ENCODE measurements at places on chromosomes 5 and 9. TPM values are rescaled to one million over a fixed set of nuclear protein-coding genes. Genes with fewer than 3 reads are reported as not detected.

The SPATA31C1 gene
- not detected for total RNA-seq

DNA sequence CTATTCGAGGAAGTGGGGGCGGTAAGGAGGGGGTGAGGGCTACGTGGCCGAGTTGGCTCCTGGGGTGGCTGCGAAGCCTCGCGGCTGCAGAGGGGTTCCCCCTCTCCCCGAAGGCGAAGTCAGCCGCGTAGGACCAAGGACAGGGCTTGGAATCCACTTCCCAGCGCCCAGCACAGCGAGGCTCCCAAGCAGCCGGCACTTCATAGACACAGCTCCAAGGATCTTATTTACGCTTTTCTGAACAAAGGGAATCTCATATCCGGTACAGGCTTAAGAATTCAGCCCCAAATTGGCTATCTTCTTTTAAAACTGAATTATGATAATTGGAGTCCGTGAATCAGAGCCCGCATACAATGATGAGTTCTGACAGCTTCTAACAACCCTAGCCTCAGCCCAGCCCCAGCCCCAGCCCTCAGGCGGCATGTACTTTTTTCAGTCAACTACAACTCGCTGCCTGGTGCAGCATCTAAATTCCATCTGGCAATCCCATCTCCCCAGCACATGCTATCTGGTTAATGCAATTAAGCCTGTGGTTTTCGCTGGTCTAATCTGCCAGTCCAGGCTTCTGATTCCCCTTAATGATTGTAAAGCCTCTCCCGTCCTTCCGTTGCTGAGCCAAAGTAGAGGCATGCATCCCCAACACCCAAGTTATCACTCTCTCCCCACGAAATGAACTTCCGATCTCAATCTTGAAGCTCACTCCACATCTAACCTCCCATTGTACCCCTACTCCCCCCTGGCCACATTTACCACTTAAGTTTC is 1.0 kb downstream of the ELAVL2 start:
- no peaks in the 10 kb centered on the region for H3K36me3 ChIP-seq
- H3K27ac ChIP-seq, result no peak overlapping the region
- DNase-seq, result peak; percentile 36
- peaks cover 99% of the 10 kb centered on the region for H3K27me3 ChIP-seq

GRCh38 chr5:18546591-18546990 is 912.3 kb downstream of the TAF11L14 start:
- DNase-seq, result no peak
- no peak overlapping the region for H3K4me3 ChIP-seq
- H3K27me3 ChIP-seq, result no peaks in the 10 kb centered on the region
- no peaks in the 10 kb centered on the region for H3K36me3 ChIP-seq
- no peak overlapping the region for H3K27ac ChIP-seq

DNA sequence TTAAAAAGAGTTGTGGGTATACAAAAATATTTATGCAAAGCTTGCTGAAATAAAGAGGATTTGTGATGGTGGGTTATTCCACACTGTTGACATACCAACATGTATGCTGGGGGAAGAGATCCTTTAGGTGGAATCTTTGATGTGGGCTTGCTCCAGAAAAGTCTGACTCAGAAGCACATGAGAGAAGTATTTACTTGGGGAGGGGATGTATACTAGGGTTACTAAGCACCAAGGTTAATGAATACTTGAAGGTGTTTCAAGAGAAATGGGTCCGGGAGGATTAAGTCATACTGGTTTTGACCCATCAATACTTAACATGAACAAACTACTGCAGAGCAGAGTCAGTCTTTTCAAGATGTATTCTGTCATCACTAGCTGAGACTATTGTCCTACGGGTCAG is 316.4 kb upstream of the GRIN3A start:
- H3K4me3 ChIP-seq, result no peak overlapping the region
- DNase-seq, result no peak
- no peaks in the 10 kb centered on the region for H3K4me1 ChIP-seq

The CDX1 gene
- not detected for total RNA-seq

DNA sequence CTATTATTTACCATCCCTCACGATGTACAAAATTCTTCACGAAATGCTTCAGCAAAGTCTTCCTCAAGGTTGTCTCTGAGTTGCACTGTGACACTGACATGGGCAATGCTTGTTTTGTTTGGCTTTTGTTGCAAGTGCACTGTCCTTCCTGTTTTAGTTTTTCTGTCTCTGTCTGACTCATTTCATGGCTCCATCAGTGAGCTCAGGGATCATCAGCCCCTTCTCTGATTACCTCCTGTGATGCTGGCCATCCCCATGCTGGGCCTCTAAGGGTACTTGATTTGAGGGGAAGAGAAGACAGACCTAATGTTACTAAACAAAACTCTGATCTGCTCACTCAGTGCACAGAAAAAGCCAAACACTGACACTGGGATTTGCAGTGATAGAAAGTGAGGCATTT is 37.6 kb upstream of the STX17 start:
- no peak overlapping the region for H3K4me3 ChIP-seq
- no peaks in the 10 kb centered on the region for H3K27me3 ChIP-seq
- H3K36me3 ChIP-seq, result no peaks in the 10 kb centered on the region
- no peaks in the 10 kb centered on the region for H3K4me1 ChIP-seq

Data from left lung (tissue), 14 donors.